Activated CD4-positive, alpha-beta T cell treated with anti-CD3 and anti-CD28 coated beads for 24 hours (primary cell): ENCODE measurements at places on chromosomes 5 and 9.

DNA sequence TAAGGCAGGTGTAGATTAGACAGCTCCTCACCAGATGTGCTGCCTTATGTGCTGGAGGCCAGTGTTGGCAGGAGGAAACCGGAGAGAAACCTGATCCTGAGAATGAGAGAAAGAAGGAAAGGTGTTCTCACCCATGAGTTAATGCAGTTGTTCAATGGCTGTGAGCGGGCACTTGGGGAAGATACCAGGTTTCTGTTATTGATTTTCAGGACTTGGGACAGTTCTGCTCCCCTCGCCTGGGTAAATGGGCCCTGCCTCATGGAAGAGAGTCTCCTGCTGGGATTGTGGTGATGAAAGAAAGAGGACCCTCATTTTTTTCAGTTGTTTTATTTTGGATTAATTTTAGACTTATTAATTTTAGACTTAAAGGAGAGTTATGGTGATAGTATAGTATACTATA, 59.5 kb downstream of the EGFLAM start:
- no peak for DNase-seq

DNA sequence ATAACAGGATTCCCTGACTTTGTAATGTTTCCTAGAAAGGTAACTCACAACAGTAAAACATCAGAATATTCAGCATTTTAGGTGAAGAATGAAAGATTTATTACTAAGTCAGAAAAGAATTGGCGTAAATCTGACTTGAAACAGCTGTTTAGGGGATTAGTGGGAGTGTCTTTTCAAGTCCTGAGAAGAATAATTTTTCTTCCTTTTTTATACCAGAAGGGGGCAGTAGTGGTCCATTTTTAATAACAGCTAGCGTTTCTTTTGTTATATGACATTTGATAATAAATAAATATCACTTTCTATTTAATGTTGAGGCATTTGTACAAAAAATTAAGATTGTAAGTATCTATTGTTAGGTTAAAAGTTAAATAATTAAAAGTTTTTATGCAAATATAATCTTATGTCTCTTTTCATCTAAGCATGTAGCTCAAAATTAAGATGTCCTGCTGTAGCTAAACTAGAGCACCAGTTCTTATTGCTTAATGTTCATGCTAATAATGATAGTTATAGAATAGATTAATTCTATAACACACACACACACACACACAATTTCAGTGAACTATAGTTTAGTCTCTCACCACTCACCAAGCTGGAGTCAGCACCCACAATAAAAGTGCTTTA, 258.7 kb upstream of the ARRDC3 start:
- no peak for DNase-seq

DNA sequence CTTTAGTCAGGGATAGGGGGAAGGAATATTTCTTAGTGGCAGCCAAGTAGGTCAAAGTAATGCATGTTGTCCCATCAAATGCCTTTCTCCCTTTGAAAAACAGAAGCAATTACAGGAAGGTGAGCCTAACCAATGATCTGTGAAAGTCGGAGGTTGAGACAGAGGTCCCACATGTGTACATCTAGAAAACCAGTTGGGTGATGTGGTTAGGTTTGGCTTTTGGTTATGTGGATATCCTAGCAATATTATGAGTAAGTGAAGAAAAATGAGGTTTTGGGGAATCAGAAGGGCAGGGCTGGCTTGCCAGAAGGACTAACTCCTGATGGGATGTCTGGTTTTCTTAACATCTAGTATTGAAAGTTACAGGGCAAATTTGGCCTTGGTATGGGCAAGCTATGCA, 63.4 kb upstream of the PALM2AKAP2 start:
- DNase-seq, result no peak

DNA sequence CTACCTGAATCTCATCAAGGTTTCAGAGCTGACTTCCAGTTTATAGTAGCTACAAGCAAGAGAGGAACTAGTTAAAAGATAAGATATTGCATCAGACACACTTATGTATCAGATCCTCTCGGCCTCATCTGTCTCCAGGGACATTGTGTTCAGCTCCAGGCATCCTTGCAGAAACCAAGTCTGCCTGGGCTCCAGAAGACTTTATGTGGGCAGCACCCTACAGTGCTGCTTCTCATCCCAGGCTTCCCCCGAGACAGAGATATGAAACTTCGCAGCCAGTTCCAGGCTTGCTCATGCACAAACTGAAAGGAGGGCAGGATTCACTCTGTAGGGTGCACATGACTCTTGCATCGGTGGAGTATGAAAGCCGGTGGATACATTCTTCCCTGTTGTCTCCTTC, 33.9 kb upstream of the FOXB2 start:
- DNase-seq, result no peak

DNA sequence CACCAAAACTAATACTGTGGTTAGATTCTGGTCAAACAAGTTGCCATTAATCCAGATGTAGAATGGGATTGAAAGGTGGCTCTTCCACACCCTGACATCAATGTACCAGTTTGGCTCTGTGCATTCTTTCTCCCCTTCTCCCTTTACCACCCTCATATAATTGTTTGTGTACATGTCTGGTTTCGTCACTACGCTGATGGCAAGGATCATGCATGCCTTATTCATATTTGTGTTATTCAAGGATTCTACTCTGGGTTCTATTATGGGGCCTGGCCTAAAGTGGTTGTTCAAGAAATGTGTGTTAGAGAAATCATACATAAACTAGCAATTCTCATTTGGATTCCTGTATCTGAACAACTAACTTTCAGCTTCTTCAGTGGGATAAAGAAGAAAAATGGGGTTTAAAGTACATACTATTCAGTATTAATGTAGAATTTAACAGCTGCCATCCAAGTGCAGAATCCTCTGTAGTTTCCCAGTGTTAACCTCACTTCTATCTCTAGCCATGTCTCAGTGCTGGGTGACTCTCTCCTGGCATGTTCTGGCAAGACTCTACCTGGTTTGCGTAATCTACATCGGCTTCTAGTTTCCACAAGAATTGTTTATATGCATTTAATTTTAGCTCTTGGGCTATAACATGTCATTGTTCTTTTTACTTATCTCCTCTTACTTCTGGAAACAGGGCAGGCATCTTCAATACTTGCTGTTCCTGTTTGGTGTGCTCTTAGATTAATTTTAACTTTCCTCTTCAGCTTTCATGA, 27.9 kb upstream of the CDKN2B start:
- no peak for DNase-seq

DNA sequence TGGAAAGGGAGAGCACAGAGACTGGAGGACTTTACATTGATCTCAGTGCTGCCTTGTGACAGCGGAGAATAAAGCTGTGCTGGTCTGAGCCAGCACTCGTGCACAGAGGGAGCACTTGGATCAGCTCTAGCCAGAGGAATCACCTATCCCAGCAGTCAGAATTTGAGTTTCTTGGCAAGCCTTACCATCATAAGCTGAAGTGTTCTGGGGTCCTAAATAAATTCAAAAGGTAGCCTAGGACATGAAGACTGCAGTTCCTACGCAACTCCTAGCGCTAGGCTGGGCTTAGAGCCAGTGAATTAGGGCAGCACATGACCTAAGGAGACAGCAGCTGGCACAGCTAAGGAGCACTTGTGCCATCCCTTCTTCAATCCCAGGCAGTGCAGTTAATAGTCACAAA, 119.5 kb downstream of the HMHB1 start:
- DNase-seq, result no peak

DNA sequence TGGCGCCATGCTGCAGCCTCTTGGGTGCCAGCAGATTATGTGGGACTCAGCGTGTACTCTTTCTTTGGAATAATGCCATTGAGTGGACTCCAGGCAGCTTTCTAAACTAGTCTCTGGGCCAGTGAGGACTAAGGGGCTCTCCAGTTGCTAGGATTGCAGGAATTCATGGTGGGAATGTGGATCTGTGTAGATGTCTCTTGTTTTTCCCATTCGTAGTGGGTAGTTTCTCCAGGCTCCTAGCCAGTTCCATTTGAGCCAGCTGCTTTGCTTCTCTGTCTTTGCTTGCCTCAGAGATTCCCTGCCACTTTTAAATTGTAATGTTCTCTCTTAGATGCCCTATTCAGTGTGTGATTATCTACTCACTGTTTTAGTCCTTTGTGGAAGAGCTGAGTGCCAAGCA, 42.6 kb downstream of the SLF1 start:
- no peak for DNase-seq

DNA sequence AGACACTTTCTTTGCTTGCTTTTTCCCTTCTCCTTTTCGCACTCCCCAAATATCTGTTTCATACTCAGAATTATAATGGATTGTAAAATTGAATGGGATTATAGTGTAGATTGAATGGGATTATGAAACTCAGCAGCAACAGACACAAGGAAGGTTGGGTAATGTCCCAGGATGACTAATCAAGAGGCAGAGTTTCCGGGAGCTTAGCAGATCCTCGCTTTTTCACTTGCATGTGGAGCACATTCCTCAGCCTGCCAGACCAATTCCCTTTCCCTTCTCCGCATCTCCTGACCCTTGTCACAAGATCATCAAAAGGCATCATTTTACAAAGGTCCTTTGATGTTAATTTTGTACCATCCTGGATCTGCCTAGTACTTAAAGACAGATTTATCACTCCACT, 55.1 kb upstream of the SLC1A1 start:
- no peak for DNase-seq

- DNase-seq, result no peak
Observed at GRCh38 chr5:80035839-80036238, 691 bp downstream of the THBS4 start.

DNA sequence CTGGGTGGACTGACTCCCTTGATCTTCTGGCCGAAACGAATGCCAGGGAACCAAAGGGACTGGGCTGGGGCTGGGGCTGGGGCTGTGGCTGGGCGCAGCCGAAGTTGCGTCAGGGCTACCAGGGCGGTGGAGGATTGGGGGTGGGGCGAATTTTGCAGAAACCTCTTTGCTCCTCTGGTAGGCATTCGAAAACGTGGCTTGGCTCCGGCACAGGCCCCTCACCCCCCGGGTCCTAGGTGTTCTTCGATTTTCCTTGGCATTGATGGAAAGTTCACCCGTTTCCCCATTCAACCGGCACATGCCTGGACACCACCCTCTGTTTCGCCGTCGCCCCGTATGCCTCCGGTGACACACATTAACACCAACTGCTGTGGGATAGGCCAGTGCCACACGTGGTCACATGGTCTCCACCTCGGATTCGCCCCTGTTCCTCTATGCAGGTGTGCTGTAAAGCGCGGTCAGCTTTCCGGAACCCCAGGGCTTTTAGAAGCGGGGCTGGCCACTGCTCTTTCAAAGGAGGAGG, 477.1 kb downstream of the SPATA31A7 start:
- DNase-seq, result no peak

DNA sequence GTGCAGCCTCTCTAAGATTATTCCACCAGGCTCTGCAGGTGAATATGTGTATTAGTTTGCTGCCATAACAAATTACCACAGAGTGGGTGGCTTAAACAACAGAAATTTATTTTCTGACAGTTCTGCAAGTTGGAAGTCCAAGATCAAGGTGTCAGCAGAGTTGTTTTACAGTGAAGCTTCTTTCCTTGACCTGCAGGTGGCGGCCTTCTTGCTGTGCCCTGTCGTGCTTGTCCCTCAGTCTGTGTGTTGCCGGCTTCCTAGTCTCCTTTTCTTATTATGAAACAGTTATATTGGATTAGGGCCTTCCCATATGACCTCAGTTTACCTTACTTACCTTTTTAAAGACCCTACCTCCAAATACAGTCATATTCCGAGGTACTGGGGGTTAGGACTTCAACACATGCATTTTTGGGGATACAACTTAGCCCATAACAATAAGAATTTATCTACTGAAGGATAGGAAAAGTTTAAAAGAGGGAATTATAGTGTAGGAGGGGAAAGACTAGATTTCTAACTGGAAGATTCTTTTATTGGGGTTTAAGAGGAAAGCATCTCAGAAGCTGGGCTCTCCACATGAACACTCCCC, 97.4 kb downstream of the OSTF1 start:
- peak; percentile 34 for DNase-seq

- DNase-seq, result no peak
Observed at GRCh38 chr5:57937025-57937424, 454.4 kb upstream of the ACTBL2 start.

GRCh38 chr5:42274913-42275312, 148.3 kb upstream of the GHR start:
- DNase-seq, result no peak

DNA sequence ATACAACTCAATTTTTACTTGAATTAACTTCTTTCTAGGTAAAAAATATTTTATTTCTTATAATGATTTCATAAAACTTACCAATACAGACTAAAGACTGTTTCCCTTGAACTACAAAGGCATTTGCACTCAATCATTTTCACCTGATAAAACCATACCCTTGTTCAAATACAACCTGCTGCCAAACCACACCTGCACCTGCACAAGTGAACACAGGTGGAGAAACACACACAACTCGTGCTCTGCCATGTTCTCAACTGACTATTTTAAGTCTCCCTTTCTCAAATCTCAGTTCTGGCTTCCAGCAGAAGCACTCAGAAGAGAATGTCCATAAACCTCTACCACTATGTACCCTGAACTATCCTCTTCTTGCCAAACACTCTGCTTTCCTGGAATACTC, 1892.1 kb downstream of the MAT2B start:
- no peak for DNase-seq

- peak; percentile 21 for DNase-seq
Observed at GRCh38 chr9:115008536-115009270, 78.3 kb upstream of the TNFSF8 start.

GRCh38 chr5:107513337-107514085, 157.2 kb downstream of the EFNA5 start:
- DNase-seq, result no peak

DNA sequence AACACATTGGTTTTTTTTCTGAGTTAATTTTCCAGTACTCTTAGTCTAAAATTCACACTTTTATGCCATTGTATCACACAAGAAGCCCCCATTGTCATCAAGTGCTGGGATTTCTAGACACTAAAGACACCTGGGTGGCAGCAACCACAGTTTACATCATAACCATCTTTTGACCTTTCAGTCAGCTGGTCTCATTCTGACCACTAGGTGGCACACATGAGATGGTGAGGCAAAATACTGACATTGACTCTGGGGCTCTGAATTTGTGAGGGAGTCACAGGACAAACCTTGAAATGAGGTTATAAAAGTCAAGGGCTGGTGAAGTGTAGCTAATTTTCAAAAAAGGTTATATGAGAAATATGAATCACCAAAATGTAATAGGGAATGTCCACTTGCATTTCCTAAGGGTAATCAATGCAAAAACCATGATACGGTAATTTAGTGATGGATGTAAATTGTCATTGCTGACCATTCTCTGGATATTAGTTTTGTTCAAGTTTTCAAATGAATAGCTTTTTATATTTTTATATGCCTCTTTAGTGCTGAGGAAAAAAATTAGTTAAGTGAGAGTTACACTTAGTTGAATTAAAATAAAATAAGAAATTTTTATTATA, 229.4 kb downstream of the DMAC1 start:
- peak; percentile 51 for DNase-seq

DNA sequence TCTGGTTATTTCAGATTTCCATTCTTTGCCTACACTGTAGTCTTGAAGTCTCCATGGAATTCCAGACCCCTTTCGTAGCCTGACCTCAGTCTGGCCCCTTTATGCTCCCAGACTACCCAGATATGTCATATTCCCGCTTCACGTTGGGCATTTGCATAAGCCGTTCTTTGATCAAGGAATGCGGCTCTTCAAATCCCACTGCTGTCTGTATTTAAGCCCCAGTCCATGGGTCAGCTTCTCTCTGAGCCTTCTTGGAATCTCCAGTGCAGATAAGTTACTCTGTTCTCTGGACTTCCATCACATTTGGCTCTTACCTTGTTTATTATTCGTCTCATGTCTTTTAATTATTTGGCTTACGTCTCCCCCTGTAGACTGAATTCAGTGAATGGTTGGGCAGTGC, 97.4 kb downstream of the PARP8 start:
- DNase-seq, result no peak

- DNase-seq, result no peak
Observed at GRCh38 chr9:78189461-78189860, 46.4 kb upstream of the CEP78 start.
